ENCODE measurements at places on chromosomes 3 and 15.

DNA sequence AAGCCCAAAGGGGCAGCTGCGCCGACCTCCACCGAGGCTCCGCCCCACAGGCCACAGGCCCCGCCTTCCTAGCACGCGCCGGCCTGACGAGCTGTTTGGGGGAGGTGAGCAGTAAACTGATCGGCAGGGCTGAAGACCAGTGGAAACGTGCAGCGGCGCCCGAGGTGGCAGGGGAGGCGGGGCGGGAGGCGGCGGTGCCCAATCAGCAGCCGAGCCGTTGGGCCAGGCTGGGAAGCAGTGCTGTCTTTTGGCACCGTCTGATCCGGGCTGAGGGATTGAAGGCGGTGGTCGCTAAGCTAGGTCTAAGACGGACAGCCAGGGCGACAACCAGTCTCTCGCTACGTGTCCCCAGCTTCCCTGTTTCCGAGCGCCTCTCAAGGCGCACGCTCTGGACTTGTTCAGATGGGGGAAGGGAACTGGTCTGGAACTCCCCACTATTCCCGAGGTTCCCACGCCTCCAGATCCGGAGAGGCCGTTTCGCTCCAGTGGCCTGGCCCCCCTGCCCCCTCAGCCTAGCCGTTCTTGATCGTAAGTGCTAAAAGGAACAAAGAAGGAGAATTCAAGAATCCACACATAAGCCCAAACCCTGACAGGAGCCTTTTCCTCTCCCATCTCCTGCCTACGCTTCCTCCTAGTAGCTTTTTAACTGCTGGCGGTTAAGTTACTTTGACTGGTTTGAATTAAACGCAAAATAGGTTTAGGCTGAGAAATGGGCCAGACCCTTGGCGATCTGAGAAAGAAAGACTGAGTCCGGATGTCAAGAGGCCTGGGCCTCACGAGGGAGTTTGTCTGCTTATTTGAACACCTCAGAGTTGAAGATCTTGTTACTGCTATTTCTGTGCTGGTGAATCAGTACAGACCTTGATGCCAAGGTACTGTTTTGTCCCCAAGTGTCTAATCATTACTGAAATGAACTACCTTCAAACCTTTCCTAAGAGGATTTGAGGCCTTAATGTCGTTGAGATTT, at the start of gene FMN1:
TSS of gene FMN1 (minus strand) at position 11 of the 967 bp plus-strand sequence. CDS start 39,800 bp downstream, outside the sequence.
- peak; percentile 93 for DNase-seq

GRCh38 chr3:188339410-188340295, 185.7 kb downstream of the LPP start:
- no peak for DNase-seq

DNA sequence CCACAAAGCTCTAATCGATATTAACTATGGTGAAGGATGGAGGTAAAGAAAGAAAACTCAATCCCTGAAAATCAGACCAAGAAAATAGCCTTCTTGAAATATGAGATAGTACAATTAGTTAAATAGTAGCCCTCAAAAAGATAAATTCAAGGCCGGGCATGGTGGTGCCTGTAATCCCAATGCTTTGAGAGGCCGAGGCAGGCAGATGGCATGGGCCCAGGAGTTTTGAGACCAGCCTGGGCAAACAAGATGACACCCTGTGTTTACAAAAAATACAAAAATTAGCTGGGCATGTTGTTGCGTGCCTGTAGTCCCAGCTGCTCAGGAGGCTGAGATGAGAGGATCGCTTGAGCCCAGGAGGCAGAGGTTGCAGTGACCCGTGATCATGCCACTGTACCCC, 31.6 kb upstream of the CEP152 start:
- no peak for DNase-seq

GRCh38 chr3:178847190-178847589, 224.4 kb downstream of the ZMAT3 start:
- no peak for DNase-seq

DNA sequence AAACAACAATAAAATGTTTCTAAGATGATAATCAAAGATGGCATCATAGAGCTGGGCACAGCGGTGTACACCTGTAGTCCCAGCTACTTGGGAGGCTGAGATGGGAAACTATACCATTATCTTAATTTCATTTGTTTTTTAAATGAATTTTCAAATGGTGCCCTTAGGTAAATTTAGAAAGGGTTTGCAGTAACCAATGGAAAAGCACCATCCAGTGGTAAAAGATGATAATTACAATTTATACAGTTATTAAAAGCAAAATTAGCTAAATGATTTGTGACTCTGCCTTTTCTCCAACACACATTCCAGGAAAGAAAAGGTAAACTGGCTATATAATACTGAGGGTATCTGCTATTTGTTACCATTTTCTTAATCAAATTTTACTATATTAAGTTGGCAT, 14.4 kb upstream of the ANKRD28 start:
- no peak for DNase-seq
